ENCODE measurements at places on chromosomes 4 and X. TPM values are rescaled to one million over a fixed set of nuclear protein-coding genes. Genes with fewer than 3 reads are reported as not detected.
A peak's percentile ranks its signal among the peaks of the same experiment; 100 is the strongest.

DNA sequence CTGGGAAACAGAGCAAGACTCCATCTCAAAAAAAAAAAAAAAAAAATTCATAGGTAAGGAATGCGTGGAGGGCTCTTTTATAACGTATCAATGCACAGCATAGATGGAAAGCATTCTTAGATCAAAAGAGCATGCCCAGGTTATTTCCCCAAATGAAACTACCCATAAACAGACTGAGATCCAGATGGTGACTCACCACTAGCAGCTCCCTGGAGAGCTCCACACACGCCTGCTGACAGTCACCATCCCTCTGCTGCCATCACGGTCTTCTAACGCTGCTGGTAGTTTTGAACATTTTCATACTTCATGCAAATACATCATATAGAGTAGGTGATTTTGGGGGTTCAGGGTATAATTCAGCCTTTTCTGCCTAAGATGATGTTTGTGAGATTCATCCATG is 136.9 kb downstream of the ASMT start:
- no peak for ATAC-seq

- no peak for ATAC-seq
Measured at GRCh38 chr4:186079694-186080093, 10.7 kb downstream of the TLR3 start.

- ATAC-seq = no peak
Measured at GRCh38 chr4:8396762-8397406, 43.6 kb downstream of the ACOX3 start.

LIN54 gene
- 12.0 TPM for total RNA-seq

- ATAC-seq = peak; percentile 60
Measured at GRCh38 chrX:7170898-7171297, 22.9 kb upstream of the PUDP start.
